NCI-H1417 treated with DMSO at 0.1 percent for 48 hours (cell line): ENCODE measurements at places on chromosomes 7 and 10.

- DNase-seq = no peak
Measured at GRCh38 chr10:1372212-1372611, 316.0 kb downstream of the WDR37 start.

DNA sequence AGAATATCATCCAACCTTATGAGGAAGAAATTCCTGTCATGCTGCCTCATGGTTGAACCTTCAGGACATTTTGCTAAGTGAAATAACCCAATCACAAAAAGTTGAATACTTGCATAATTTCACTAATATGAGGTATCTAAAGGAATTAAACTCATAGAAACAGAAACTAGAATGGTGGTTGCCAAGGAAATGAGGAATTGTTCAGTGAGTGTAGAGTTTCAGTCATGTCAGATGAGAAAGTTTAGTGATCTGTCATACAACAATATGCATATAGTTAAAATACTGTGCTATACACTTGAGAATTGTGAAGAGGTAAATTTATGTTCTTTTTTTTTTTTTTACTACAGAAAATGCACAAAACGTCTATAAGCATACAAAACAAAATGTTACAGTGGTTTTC, 60.7 kb downstream of the R3HCC1L start:
- no peak for DNase-seq

GRCh38 chr7:3641582-3641981, 340.5 kb downstream of the SDK1 start:
- no peak for DNase-seq

- no peak for DNase-seq
Measured at GRCh38 chr10:31215052-31215451, 104.0 kb upstream of the ZEB1 start.

GRCh38 chr7:73364006-73364728, 36.2 kb downstream of the FKBP6 start:
- no peak for DNase-seq

GRCh38 chr10:92530421-92530820, 43.5 kb downstream of the IDE start:
- DNase-seq = no peak

- DNase-seq = no peak
Measured at GRCh38 chr10:70652761-70653657, 19.3 kb upstream of the ADAMTS14 start.

- no peak for DNase-seq
Measured at GRCh38 chr7:91771921-91772815, 108.3 kb downstream of the MTERF1 start.

GRCh38 chr7:117963264-117964197, 90.3 kb upstream of the CTTNBP2 start:
- no peak for DNase-seq

- no peak for DNase-seq
Measured at GRCh38 chr10:111732166-111732785, 451.3 kb downstream of the GPAM start.

DNA sequence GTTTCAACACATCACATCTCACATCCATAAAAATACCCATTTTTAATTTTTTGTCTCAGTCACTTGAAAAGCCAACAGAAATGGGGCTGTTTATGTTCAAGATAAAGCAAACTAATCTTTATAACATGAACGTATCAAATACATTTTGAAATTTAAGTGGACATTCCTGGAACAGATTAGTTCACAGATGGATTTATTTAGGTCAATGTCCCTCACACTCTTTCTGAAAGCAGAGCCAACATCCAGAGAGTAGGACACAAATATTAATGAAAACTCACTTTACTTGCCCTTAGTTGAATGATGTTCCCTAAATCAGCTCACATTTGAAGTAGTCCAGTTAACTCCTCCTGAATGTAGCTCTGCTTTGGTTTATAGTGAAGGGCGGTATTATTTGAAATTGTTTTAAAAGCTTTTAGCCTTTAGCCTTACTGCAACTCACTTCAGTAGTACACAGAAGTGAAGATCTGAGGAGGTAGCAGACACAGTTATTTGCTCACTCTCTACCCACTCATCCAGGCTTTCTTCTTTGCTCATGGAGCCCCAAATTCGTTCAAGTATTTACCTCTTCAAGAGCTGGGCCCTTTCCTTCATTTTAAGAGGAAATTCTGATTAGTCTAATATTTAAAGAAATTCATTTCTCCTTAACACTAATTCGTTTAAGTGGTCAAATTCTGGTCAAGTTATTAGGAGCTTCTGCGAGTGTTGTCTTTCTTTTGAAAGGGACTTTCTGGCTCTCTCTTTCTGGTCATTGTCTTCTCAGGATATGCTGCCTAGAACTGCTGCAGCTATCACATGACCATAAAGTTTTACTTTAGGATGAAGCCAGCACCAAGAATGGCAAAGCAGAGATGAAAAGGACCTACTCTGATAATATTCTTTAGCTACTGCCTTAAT, 180.6 kb upstream of the AGR3 start:
- no peak for DNase-seq

- DNase-seq = no peak
Measured at GRCh38 chr10:78745441-78745840, 323.3 kb upstream of the ZMIZ1 start.

- no peak for DNase-seq
Measured at GRCh38 chr7:112510001-112510742, 29.4 kb downstream of the LSMEM1 start.

GRCh38 chr10:103465411-103466179, 6.9 kb upstream of the CALHM1 start:
- DNase-seq = no peak

GRCh38 chr10:103053659-103054581, 135.8 kb downstream of the CNNM2 start:
- no peak for DNase-seq

- DNase-seq = no peak
Measured at GRCh38 chr7:41197769-41198168, 505.1 kb downstream of the INHBA start.

- DNase-seq = no peak
Measured at GRCh38 chr10:106711313-106711906, 453.1 kb downstream of the SORCS1 start.

- no peak for DNase-seq
Measured at GRCh38 chr7:40870108-40870507, 735.3 kb downstream of the SUGCT start.
